Renal pelvis (tissue), 12 donors: ENCODE measurements at places on chromosomes 12 and 14. TPM values are rescaled to one million over a fixed set of nuclear protein-coding genes. Genes with fewer than 3 reads are reported as not detected.

ALDH1L2 gene
- polyA plus RNA-seq: 1.2 TPM

IRF9 gene
- 68.9 TPM for polyA plus RNA-seq

DNA sequence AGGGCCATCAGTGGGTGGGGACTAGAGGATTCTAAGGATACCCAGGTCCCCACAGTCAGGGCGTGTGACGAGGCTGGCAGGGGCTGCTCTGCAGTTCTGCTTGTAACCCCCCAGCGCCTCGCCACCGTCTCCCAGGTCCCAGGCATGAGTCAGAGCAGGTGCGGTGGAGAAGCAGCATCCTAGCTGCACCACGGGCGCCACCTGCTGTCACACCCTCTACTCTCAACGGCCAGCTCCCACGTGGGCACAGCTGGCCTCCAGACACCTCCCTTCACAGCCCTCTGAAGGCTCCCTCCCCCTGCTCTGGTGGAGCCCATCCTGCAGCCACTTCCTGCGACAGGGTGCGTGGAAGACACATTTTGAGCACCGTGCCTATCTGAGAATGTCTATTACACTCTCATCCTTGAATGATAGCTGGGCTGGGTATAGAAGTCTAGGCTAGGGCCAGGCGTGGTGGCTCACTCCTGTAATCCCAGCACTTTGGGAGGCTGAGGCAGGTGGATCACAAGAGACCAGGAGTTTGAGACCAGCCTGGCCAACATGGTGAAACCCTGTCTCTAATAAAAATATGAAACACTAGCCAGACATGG, 6.9 kb upstream of the NUDT14 start:
- DNase-seq: no peak

GRCh38 chr14:64235652-64236640, 58.2 kb downstream of the ESR2 start:
- DNase-seq: no peak

NXPH4 gene
- polyA plus RNA-seq: 5.8 TPM

- peak; percentile 87 for DNase-seq
These were observed 431 bp upstream of the RHOJ start for GRCh38 chr14:63203618-63204406.

GRCh38 chr14:34179727-34180126, 228.9 kb upstream of the EGLN3 start:
- DNase-seq: no peak

- no peak for DNase-seq
These were observed 35.6 kb downstream of the SYNE3 start for GRCh38 chr14:95480887-95481226.

NKX2-1 gene
- not detected for polyA plus RNA-seq
